ENCODE measurements at places on chromosomes 3 and 15.
A peak's percentile ranks its signal among the peaks of the same experiment; 100 is the strongest.

GRCh38 chr3:167740961-167741587 is 5.6 kb downstream of the SERPINI1 start:
- DNase-seq = peak; percentile 11

GRCh38 chr15:39538936-39539335 is 41.9 kb upstream of the THBS1 start:
- DNase-seq = no peak

DNA sequence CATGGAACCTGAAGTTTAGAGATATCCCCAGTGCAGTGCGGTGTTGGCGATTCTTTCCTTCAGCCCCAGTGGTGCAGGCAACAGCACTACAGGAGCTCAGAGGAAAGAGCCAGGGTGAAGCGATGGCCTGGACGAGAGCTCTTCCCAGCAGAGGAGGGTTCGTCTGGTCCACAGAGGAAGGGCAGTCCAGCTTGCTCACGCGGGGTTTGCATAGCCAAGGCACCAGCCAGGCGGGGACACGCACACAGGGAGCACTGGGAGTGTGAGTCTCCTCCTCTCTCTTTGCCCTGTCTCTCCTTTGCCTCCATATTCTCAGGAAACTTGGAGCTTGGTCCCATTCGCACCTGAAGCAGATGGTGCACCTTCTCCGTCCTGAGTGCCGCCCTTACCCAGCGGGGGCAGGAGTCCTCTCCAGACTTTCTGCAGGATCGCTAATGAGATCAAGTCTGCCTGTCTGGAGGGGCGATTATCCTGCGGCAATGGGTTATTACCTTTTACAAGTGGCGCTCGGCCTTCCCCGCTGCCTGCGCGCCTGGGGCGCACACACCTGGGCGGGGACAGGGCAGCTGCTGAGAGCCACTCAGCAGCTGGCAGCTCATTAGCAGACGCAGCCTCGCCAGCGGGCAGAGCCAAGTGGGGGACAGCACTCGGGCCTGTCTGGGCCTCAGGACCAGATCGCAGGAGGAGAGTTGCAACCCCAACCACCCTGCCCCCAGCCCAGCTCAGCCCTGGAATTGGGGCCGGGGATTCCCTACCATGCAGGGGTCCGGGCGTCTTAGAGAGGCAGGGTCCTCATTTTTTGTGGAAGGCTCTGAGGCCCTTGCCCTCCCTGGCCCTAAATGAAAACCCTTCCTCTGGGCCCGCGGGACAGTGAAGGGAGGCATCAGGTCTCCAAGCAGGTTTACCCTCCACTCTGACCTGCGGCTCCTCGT is 119.0 kb upstream of the MEF2A start:
- DNase-seq = no peak

DNA sequence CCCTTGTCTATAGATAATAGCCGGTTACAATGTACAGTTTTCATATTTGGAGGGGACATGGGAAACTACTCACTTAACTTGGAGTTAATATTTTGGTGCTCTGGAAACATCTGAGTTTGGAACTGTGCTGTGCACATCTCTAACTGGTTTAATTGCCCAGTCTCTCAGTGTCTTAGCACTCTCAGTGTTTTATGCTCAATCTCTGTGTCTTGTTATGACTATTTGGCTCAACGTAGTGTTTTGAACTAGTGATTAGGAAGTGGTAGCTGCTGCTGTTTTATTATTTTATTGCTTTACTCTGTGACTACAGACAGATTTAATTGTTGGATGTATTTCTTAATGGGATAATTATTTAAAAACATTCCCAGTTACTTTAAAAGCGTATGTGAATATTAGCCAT is 17.0 kb downstream of the FNDC3B start:
- no peak for DNase-seq

- DNase-seq = peak; percentile 91
Observed at GRCh38 chr3:38454178-38454883, 641 bp downstream of the ACVR2B start.

All from osteoblast (primary cell).